ENCODE measurements at places on chromosomes 5 and 9. TPM values are rescaled to one million over a fixed set of nuclear protein-coding genes. Genes with fewer than 3 reads are reported as not detected.

The FBP1 gene
- total RNA-seq: not detected

The CSF2 gene
- total RNA-seq: not detected

The SPATA31A3 gene
- not detected for total RNA-seq

GRCh38 chr5:145554399-145554798, 280.7 kb downstream of the PRELID2 start:
- peak; percentile 84 for DNase-seq

- DNase-seq: no peak
These were observed 114.7 kb upstream of the GDNF start for GRCh38 chr5:37954561-37954960.

GRCh38 chr5:143920772-143921171, 108.8 kb downstream of the HMHB1 start:
- DNase-seq: peak; percentile 59

- no peak for DNase-seq
These were observed 2.0 kb downstream of the TMEM268 start for GRCh38 chr9:114613087-114613486.

GRCh38 chr5:139454568-139455290, 7.8 kb downstream of the ECSCR start:
- no peak for DNase-seq
